Activated CD4-positive, alpha-beta T cell treated with anti-CD3 and anti-CD28 coated beads, Interleukin-2, amount 10 ng/mL, durations not matched to agents 24 days and 14 days (primary cell): ENCODE measurements at places on chromosomes 11 and 22. TPM values are rescaled to one million over a fixed set of nuclear protein-coding genes. Genes with fewer than 3 reads are reported as not detected.

The C11orf86 gene
- total RNA-seq = not detected in 2 replicates

The KDM4E gene
- total RNA-seq = not detected in 2 replicates

The LRRN4CL gene
- 0.16 and 0.17 TPM in 2 replicates for total RNA-seq

The RFPL2 gene
- total RNA-seq = not detected in 2 replicates

The ZNF70 gene
- 2.5 and 2.6 TPM in 2 replicates for total RNA-seq

The CFL1 gene
- 1,047 and 1,065 TPM in 2 replicates for total RNA-seq

The OR51B4 gene
- not detected in 2 replicates for total RNA-seq

The OR8A1 gene
- not detected in 2 replicates for total RNA-seq

The NECTIN1 gene
- 3.1 and 5.7 TPM in 2 replicates for total RNA-seq

The UPB1 gene
- total RNA-seq = 0.12 TPM in 2 replicates

The NPAS4 gene
- total RNA-seq = 0.09 TPM in 1 of 2 replicates, not detected in the other
